BJ (cell line): ENCODE measurements at places on chromosomes 11 and 22.

- DNase-seq: no peak
These were observed 8.9 kb downstream of the TUB start for GRCh38 chr11:8089791-8090510.

GRCh38 chr11:12089473-12089872 is 20.9 kb upstream of the MICAL2 start:
- DNase-seq: no peak

- no peak for DNase-seq
These were observed 66.2 kb upstream of the LMO1 start for GRCh38 chr11:8329847-8330361.

DNA sequence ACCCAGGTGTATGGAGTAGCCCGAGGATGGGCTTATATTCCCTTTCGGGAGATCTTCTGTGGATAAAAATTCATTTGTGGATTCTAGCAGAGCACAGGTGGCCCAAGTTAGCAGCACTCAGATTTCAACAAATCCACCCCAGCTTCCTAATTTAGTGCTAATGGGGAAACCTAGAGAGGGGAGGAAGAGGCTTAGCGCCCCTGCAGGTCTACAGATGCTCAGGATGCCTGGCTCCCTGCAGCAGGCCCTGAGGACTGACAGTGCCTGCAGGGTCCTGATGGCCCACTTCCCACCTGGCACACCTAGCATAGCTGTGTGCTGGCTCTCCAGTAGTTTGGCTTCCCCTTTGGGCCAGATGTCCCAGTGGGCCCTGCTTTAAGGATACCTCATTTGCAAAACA is 6.5 kb downstream of the DGAT2 start:
- no peak for DNase-seq

GRCh38 chr22:29817724-29818123 is 20.4 kb downstream of the ASCC2 start:
- no peak for DNase-seq

DNA sequence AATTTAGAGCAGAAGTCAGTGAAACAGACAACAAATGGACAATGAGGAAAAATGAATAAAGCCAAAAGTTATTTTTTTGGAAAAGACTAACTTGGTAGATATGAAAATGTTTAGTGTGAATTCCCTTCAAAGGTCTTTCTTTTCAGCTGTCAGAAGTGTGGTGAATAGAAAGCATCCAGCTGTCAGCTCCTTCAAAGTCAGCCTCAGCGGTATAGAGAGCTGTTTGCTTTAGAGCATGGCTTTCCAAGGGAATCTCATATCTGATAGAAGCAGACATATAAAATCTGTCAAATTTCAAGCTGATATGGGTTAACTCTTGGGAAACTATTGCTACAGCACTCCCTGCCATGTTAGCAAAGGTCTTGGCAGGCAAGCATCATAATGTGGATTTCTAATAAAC is 309.3 kb downstream of the CASP12 start:
- no peak for DNase-seq

DNA sequence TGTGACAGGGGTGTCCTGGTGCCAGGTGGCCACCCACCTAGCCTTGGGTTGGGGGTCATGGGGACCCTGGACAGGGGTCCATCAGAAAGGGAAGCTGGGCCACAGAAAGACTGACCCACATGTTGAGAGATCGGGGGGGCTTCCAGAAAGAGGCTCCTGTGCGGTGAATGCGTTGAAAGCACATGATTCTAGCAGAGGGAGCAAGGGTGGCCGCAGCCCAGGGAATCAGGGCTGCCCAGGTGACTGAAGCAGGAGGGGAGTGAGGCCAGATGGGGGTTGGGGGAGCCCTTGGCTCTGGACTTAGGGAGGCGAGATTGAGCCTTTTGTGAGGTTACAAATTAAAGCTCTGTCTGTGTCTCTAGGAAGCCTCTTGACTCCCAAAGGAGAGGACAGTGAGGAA is 80.7 kb downstream of the MORC2 start:
- no peak for DNase-seq

- DNase-seq: no peak
These were observed 5.7 kb downstream of the SUN2 start for GRCh38 chr22:38750104-38750503.

- DNase-seq: no peak
These were observed 17.7 kb downstream of the HTR3A start for GRCh38 chr11:113992459-113993110.

- DNase-seq: no peak
These were observed 49.5 kb upstream of the RFPL3 start for GRCh38 chr22:32308191-32308590.

GRCh38 chr11:128745311-128746136 is 51.7 kb downstream of the FLI1 start:
- no peak for DNase-seq

DNA sequence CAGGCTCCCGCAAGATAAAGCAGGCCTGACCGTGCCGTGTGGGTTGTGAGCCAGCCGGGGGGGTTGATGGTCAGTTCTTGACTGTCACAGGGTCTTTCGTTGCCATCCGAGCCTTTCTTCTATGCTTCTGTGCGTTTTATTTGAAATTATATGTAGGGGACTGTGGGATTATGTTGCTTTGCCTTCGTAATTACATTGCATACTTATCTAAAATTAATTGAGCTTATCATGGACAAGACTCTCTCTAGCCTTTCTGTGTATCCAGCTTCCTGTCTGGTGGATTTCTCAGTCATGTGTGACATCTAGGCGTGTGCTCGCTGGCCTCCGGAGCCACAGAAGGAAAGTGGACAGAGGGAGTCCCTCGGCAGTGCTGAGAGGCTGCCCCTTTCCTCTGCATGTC is 93.2 kb downstream of the TBC1D22A start:
- no peak for DNase-seq

DNA sequence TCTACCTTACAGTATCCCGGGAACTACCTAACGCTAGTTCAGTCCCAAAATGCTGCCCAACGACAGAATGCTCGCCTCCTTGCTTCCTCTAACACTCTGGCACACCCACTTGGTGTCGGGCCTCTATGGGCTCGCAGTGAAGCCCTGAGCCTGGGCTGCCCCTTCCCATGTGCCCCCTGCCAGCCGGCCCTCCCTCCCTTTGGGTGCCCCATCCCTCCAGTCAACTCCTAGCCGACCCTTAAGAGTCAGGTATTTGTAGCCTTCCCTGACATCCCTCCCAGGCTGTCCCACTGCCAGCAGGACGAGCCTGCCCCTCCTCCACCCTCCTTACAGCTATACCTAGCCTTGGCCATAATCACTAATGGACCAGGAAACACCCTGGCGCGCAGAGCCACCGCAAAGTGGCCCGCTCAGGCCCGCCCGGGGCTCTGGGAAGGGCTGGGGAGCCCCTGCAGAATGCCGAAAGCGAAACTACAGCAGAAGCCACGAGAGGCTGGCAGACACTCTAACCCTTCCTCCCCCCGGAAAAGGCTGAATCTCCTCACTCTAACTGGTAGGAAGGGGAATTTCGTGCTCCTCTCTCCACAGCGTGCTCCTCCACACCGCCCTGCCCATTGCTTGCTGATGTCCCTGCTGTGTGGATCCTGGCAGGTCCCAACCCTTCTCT is 8.2 kb downstream of the CBX7 start:
- DNase-seq: no peak

DNA sequence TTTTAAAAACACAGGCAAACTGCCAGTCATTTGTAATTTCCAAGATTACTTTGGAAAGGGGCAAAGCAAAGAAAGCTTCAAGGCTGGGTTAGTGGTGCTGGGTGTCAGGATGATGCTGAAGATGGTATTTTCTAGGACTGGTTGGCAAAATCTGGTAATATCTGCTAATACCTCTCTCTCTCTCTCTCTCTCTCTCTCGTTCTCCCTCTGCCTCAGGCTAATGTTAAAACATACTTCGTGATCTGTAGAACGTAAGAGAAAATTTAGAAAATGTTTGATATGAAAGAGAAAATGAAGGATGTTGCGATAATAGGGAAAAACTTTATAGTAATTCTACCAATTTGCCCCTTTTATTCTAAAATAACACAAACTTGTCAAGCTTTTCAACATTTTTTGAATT is 9.4 kb upstream of the LGR4 start:
- DNase-seq: no peak

GRCh38 chr22:26816726-26817125 is 159.3 kb downstream of the MIAT start:
- DNase-seq: no peak

GRCh38 chr22:25554238-25554671 is 10.2 kb upstream of the GRK3 start:
- no peak for DNase-seq

DNA sequence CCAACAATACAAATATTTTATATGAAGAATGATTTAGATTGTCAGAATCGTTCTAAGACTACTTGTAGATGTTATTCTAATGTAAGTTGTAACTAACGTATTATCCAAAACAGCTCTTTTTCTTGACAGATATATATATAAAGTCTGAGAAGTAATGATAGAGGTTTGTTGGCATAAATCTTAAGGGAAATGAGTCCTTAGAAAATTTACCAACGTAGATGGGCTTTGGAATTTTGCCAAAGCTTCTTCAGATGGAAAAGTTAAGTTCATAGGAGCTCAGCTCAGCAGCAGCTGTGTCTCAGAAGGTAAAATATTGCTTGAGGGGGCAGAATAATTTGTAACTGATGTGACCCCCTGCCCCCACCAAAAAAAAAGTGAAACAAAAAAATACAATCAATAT is 66.7 kb downstream of the BID start:
- DNase-seq: no peak
